ENCODE measurements at places on chromosomes 3 and 15. TPM values are rescaled to one million over a fixed set of nuclear protein-coding genes. Genes with fewer than 3 reads are reported as not detected.
A peak's percentile ranks its signal among the peaks of the same experiment; 100 is the strongest.

DNA sequence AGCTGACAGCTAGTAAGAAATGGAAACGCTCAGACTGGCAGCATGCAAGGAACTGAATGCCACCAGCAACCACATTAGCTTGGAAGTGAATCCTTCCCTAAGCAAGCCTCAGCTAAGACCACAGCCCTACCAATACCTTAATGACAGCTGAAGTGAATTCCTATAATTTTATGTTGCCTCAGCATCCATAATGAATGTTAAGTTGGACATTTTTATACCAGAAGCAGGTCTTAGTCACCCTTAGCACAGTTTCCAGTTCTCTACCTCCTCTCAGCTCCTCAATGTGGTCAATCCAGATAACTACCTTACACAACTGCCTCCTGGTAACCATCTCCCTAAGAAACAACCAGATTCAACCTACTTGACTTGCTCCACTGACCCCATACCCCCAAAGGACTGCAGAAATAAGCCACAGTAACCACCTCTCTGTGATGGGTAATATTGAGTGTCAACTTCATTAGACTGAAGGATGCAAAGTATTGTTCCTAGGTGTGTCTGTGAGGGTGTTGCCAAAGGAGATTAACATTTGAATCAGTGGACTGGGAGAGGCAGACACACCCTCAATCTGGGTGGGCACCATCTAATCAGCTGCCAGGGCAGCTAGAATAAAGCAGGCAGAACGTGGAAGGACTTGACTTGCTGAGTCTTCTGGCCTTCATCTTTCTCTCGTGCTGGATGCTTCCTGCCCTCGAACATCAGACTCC lies 33.5 kb downstream of the NEDD4 start:
- no peak for DNase-seq

DNA sequence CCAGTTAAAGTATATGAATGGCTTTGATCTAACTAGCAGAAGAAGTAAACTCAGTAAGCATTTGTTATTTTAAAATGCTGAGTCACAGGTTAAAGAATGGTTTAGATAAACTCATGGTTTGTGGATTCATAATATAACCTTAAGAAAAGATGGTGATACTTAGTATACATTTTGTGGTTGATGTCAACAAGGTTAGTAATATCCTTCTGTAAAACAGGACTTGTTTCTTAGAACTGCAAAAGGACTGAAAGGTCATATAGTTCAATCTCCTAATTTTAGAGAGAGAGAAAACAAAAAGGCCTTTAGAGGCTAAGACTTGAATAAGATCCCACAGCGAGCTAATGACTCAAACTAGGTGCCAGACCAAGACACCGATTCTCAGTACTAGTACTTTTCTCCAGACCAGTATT lies 50.0 kb downstream of the STRIT1 start:
- DNase-seq: no peak

- DNase-seq: no peak
Measured at GRCh38 chr3:6680119-6680806, 180.7 kb upstream of the GRM7 start.

DNA sequence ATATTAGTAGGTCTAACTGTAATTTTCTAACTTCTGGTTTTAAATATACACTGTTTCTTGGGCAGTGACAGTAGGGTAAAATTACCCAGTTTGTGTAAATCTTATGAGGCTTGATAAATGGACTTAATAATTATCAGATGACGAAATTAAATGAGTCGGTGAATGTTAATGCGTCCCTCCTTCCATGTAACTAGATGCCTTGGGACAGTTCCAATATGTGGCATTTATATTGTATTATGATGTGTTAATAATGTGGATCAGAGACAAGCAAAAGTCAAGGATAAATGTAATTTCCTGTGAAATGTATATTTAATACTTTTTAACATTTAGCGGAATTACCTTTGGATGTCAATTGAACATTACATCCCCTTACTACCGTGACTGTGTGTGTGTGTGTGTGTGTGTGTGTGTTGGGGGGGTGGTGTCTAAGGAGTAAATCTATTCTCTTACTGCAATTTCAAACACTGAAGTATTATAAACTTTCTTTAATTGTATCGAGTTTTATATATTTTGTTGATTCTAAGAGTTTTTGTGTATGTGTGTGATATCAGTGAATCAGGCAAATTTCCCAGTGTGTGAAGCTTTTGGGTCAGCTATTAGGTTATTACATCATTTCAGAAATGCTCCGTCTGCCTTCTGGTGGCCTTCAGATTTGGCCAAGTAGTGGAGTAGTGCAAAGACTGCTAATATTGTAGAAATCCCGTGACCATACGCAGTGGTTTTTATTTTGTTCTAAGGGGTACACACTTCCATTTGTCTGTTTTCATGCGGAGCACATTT lies 50.1 kb downstream of the CNTN4 start:
- DNase-seq: no peak

GRCh38 chr3:36944012-36944640 lies 728 bp downstream of the TRANK1 start:
- peak; percentile 54 for DNase-seq

DNA sequence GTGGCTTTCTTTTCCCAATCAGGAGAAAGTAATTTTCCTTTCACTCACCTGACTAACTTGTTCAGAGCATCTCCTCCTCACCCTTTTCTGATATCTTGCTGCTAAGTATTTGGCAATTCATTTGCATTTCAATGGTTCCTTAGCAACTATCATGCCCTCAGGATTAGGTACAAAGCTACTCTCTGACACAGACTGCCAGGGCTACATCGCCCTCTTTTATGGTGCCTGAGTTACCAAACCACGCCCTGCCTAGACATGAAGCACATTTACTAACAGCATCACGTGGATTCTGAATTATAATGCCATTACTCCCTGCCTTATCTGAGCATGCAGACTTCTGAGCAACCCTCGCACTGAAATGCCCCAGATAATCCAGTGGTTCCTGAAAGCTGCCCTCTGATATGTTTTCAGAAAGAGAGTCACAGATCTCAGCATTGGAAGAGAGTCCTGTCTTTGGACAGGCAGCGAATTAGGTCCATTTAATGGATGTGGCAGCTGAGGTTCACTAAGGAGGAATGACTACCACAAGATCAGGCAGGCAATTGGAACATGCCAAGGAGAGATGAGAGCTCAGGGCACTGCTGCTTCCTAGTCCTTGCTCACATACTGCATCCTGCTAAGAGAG lies 14.5 kb downstream of the EPHB1 start:
- no peak for DNase-seq

GRCh38 chr3:23826382-23827064 lies 20.8 kb downstream of the UBE2E1 start:
- no peak for DNase-seq

DNA sequence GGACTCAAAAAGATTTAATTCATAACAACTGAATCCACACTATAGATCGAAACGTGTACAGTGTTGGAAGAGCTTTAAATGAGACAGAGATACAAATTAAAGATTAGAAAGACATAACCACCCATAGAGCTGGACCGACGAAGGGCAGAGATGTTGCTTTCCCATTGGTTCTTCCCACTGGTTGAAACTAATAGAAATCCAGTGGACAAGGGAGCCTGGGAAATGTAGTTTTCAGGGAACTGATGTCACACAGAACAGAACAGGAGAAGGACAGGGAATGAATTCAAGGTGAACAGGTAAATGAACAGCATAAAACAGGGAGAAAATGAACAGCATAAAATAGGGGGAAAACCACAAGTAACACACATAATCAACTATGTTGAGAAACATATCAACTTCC lies 328.7 kb downstream of the ZNF621 start:
- DNase-seq: no peak

- DNase-seq: no peak
Measured at GRCh38 chr3:56771376-56771775, 30.4 kb downstream of the ARHGEF3 start.

- DNase-seq: no peak
Measured at GRCh38 chr15:33026614-33027013, 167.9 kb downstream of the FMN1 start.

DNA sequence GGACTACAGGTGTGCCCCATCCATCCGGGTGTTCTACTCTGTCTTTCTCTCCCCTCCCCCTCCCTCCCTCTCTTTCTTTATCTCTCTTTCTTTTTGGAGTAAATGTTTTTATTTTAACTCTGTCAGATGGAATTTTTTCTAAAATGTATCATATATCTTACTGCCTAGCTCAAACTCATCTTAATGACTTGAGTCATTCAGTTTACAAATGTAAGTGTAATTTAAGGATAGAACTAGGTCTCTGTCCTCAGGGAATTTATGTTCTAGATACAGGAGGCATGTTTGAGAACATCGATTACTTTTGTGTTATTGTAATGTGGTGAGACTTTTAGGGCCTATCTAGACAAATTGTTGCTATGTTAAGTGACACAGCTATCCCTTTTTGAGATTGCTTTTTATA lies 3.5 kb downstream of the TBC1D23 start:
- DNase-seq: no peak

- no peak for DNase-seq
Measured at GRCh38 chr15:37907136-37907535, 27.3 kb upstream of the TMCO5A start.

DNA sequence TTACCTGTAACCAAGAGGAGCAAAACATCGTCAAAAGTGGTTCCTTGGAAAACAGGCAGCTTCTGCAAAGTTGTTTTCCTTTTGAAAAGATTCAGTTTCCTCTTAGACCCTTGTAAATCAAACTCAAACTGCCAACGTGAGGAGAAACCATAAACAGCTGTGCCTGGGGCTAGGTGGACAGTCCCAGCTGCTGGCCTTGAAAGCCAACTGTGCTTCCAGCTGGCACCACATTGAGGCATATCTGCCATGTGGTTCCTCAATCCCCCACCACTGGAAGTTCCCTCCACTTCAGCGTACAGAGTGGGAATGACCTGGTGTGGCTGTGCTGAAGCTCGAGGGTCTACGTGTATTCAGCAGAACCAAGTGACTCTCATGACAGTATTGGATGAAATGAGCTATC lies 40.9 kb downstream of the HRH1 start:
- no peak for DNase-seq

DNA sequence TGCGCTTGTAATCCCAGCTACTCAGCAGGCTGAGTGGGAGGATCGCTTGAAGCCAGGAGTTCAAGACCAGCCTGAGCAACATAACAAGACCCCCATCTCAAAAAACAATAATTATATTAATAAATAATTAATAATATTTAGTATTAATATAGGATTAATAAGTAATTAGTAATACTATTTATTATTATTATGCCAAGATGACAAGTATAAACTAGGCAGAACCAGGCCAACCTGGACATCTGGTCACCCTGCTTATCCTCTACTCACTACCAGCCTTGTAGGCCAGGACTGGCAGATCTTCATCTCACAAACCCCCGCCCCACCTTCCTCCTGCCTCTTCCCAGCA lies 429 bp downstream of the CPN2 start:
- no peak for DNase-seq

DNA sequence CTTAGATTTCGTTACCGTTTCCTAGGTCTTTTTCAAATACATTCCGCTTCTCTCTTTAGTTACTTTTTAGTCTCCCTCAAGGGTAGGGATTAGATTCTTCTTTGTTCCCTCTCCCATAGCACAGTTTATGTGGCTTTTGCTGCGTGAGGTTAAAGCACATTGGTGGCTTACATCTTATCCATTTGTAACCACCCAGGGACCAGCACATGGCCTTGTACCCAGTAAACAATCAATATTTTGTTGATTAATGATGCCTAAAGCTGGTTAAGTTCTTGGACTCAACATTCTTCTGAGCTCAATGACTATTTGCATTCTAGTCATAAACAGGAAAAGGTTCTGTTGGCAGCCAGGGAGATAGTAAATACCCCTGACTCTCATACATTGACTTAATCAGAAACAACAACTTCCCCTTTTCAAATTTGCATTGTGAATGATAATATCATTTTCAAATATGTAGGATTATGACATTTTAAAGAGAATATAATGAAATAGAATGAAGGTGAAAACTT lies 60.2 kb downstream of the CACNA1D start:
- DNase-seq: no peak

GRCh38 chr3:112963683-112964082 lies 11.2 kb downstream of the CD200R1 start:
- DNase-seq: no peak

GRCh38 chr15:63986751-63987341 lies 59.4 kb downstream of the DAPK2 start:
- no peak for DNase-seq

- DNase-seq: no peak
Measured at GRCh38 chr3:38130631-38131065, 6.3 kb downstream of the ACAA1 start.

- DNase-seq: no peak
Measured at GRCh38 chr15:35252351-35252865, 167.3 kb upstream of the NANOGP8 start.

DNA sequence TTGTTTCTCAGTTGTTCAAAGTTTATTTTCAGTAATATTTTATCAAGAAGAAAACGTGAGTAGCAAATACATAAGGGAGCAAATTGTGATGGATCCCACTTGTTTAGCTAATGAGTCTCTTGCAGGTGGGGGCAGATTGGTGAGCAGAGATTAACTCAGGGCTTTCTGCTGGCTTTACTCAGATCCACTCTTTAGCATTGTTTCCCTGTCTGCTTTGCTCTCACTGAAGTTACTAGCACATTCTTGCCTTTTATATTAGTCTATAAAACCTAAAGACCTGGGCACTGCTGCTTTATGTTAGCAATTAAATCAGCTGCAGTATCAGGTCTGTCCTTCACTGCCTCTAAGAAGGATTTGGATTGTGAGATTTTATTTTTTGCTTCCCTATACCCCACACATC lies 71.5 kb downstream of the STAC start:
- no peak for DNase-seq

DNA sequence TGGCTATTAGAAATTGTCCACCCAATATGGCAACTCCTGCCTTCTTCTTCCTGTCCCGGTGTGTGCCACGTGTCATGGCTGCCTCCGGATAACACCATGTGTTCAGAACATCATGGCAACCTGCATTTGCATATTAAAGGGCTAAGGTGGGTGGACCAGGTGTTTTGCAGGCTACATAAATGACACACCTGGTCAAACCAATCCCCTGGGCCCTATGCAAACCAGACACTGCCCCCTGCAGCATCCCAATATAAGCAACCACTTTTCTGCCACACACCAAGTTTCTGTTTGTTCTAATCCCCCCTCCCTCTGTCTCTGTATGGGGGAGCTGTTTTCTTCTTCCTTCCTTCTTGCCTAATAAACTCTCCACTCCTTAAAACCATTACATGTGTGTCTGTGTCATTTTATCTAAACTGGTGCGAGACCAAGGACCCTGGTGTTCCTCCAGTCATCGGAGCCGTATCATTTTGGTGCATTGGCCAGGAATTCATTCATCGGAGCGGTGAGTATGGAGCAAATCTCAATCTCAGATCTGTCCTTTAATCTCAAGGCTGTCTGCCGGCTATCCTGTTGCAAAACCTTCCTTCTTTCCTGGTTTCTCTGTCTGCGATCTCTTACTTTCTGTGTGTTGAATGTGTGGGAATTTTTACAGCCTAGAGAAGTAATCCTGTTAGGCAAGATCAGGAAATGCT lies 44.5 kb downstream of the NCEH1 start:
- DNase-seq: no peak

Gene UBAP1L
- polyA plus RNA-seq: 8.9 TPM

Gene KIF7
- 9.1 TPM for polyA plus RNA-seq

Gene SHF
- polyA plus RNA-seq: 22.0 TPM

Gene ST3GAL6
- 94.6 TPM for polyA plus RNA-seq

Gene MNS1
- polyA plus RNA-seq: 27.6 TPM

Gene CIDEC
- 0.17 TPM for polyA plus RNA-seq

Gene ZSCAN2
- 30.0 TPM for polyA plus RNA-seq

Gene CMTM7
- 43.0 TPM for polyA plus RNA-seq

Gene KCNMB2
- polyA plus RNA-seq: 31.1 TPM

Gene ADGRG7
- polyA plus RNA-seq: 0.05 TPM
